ENCODE measurements at places on chromosomes 16 and 17. TPM values are rescaled to one million over a fixed set of nuclear protein-coding genes. Genes with fewer than 3 reads are reported as not detected.

DNA sequence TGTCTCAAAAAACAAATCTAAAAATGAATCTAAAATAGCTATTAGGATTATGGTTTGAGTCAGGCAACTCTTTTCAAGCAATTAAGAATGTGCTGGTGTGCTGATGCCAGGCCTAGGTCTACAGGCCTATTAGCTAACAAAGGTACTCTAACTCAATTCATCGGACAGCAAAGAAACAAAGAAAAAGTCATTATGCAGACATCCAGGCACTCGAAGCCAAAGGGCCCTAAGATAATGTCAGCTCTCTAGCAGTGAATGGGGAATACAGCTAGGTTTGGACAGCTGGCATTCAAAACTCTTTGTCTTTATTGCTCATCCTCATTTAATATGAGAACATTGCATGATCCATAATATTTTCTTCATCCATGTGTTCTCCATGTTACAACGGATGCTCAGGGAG lies 108.5 kb downstream of the TMEM114 start:
- no peak for DNase-seq

DNA sequence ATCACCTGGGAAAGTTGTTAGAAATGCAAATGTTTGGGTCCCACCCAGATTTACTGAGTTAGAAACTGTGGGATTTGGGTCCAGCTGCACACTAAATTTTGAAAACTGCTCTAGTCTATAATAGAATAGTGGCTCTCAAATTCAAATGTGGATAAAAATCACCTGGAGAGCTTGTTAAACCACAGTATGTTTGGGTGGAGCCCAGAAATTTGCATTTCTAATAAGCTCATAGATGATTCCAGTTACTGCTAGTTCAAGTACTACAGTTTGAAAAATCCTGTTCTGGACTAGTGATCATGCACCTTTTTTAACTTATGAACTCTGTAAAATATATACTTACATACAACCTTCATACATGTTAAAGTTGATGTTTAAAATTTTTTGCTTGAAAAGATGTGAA lies 27.8 kb downstream of the RABEP1 start:
- DNase-seq, result no peak

DNA sequence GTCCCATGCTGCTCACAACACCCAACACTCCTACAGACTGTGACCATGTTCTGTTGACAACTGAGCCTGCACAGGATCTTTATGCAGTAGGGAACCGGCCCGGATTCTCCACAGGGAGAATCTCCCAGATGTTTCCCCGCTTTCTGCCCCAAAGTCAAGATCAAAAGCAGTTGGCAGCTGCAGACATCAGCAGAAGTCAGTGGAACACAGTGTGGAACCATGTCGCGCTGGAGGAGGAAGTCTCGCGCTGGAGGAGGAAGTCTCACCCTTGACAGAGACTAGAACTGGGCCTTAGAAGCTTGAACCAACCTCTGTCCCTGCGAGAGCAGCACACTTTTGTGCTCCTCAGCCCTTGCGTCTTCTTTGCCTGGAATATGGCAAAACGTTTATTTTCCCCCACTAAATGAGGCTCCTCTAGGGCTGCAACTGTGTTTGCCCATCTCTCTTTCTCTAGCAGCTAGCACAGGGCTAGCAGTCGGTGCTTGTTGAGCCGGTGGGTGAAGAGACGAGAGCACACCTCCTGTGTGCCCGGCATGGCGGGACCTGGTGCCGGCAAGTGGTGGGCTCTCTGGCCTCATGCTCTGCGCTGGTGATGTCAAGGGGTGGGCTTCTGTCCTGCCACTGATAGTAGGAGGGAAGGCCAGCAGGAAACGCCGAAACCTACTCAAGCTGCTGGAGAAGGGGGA lies 2.1 kb upstream of the MRC2 start:
- no peak for DNase-seq

DNA sequence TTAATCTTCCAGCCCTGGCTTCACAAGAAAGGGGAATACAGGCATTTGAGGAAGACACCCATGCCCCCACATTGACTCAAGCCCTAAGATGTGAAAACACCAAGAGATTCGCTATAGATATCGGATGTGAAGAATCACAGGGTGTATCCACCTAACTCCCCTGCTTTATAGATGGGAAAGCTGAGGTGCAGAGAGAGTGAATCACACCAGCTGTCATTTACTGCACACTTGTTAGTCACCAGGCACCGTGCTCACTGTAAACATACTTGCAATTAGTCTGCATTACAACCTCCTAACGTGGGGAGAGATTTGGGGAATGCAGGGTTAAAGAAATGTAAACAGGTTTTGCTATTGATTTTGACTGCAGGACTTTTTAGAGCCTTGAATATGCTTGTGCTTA lies 325.5 kb downstream of the C16orf95 start:
- no peak for DNase-seq

DNA sequence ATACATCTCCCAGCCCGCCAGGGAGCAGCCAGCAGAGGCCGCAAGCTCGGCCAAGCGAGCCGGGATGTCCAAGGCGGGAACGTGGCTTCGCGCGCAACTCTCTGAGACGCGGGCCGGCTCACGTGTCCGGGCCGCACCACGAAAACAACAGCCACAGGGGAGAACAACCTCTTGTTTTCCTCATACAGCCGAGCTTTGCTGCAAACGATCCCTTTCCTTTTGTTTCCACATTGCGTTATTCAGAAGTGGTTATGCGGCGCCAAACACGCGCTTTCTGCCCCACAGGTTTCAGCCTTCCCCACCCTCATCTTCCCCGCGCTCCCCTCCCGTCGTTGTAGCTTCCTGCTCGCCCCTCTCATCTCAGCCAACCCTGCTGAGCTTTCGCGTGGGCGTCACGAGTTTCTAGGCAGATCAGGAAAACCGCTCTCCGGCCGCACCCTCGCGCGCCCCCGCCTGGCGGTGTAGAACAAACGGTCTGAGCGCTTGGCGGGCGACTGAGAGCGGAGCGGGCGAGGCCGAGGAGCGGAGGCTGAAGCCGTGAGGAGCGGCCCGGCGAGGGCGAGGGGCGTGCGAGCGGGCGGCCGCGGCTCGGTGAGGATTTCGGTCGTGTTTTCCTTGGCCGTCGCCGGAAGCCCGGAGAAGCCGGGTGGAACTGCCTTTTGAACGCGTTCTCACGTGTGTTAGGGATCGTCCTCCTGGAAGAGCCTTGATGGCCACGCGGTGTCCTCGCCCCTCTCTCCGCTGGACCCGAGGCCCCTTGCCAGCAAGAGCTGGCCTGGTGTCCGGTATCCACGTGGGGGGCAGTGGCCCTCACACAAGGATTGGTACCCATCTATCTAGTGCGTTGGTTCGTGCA lies 6.6 kb upstream of the SMARCD2 start:
- DNase-seq, result peak; percentile 84

DNA sequence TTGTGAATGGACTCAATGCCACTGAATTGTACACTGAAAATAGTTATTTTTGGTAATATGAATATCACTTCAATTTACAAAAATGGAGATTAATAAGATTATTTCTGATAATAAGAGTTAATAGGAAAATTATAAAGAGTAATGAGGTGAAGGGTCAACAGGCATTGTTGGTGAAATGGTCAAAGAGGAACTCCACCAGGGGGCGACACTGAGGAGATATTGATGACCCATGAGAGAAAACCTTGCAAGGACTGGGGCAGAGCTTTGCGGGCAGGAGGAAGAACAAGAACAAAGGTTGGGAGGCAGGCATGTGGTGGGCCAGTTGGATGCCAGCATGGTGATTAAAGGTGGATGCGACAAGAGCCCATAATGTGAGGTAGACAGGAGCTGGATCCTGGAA lies 74.0 kb upstream of the XYLT1 start:
- DNase-seq, result no peak

DNA sequence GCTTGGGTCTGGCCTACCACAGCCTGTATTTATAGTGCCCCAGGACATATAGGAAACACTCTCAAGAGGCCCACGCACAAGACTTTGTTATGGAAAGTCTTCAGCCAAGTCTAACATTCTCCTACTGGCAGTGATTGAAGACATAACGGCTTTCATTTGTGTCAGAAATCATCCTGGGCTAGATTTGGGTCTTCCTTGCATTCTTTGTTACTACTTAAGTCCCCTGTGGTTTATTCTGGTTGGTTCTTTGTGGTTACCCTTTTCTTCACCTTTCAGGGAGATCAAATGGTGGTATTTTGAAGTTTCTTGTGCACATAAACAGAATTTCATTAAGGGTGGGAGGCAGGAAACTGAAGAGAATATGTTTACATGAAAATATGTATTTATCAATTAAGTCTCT lies 37.7 kb downstream of the REXO5 start:
- DNase-seq, result no peak

DNA sequence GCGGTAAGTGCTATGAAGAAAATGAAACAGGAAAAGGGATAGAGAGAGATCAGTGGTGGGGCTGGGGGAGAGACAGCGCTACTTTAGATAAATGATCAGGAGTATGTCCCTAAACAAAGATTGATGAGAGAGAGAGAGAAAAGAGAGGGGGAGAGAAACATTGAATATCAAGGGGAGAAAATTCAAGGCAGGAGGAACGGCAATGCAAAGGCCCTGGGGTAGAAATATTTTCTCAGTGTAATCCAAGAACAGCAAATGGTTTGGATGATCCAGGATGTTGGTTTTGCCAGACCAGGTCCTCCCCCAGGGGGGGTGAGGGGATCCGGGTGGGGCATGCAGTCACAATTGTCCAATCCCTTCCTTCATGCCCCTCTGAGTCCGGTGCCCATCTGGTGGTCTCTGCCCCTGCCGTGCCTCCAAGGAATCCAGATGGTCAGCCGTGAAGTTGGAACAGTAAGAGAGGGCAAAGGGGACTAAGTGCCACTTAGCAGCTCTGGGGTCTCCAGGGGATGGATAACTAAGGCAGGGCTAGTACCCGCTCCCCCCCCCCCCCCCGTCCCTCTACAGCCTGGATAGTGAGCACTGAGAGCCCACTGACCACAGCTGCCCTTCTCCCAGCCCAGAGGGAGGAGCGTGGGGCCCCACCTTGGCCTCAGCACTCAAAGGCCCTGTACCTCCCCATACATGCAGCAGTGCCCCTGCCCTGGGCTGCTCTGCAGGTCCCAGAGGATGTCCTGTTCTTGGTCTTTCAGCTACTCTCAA lies 43.7 kb downstream of the TMEM132E start:
- no peak for DNase-seq

DNA sequence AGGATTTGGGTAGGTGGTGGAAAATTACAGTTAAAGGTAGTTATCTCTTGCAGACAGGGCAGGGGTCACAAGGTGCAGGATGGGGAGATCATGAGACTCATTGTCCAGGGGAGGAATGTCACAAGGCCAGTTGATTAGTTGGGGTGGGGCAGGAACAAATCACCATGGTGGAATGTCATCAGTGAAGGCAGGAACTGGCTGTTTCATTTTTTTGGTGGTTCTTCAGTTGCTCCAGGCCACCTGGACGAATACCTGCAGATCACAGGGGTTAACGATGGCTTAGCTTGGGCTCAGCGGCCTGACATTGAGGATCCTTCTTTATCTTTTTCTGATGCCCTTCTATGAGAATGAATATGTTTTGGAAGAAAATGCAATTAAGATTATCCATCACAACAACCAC lies 87.1 kb downstream of the KPNA2 start:
- DNase-seq, result no peak

GRCh38 chr16:67198238-67198734 lies 645 bp upstream of the ELMO3 start:
- DNase-seq, result no peak

- DNase-seq, result no peak
These were observed 7.5 kb downstream of the IL4R start for GRCh38 chr16:27321013-27321915.

Gene SULT1A3
- polyA plus RNA-seq, result 15.8 TPM

Gene CCP110
- 40.6 TPM for polyA plus RNA-seq

Gene SLC16A13
- polyA plus RNA-seq, result 4.0 TPM

Gene EVI2B
- 2.0 TPM for polyA plus RNA-seq

Gene PLK1
- 38.8 TPM for polyA plus RNA-seq

Gene KRTAP1-5
- polyA plus RNA-seq, result not detected

Gene TBC1D3B
- polyA plus RNA-seq, result 16.2 TPM

Gene ABCA9
- 4.2 TPM for polyA plus RNA-seq

Gene COG1
- polyA plus RNA-seq, result 61.4 TPM
